ENCODE measurements at places on chromosomes 5 and 9.

GRCh38 chr9:114061830-114062474, 16.1 kb downstream of the AMBP start:
- DNase-seq, result no peak

DNA sequence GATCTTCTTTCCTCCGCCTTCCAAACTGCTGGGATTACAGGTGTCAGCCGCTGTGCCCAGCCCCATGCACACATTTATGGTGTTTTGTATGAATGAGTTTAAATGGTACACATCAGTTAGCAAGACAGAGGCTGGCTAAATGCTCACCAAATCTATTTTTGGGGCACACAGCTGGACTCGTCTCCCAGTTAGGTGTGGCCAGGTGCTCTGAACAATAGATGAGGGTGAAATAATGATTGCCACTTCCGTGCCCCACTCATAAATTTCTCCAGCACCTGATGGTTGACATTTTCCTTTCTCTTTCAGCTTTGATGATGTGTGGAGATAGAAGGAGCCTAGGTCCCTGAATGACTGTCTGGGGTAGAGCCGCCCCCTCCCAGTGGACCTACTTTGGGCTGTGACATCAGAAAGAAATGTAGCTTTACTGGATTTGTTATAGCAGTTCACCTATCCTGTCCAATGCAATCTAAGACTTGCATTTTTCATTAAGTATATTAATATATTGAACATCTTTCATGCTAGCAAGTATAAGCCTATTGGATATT, 8.6 kb upstream of the RAPGEF1 start:
- no peak for DNase-seq

DNA sequence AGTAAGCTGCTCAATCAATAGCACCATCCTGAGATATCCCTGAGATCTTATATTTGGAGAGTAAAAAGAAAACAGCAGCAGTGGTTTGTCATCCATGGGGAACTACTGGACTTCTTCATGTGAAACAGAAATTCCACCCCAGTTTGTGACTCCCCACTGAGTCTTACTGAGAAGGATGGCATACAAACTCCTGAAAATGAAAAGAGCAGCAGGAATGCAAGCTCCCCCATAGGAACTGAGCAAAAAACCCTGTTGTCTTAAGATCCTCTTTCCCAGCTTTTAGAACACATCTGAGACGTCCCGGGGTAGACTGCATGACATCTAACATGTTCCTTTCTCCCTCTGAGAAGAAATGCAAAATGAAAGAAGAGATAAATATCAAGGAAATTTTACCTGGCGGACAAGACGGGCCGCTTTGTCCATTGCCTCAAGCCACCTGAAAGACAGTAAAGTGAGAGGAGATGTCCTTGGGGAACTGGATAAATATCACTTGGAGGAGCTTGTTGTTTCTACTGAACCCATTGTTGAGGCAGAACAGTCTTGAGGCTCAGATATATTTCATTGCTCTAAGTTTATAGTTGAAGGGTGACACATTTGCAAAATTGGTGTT, 117.1 kb downstream of the NUDT12 start:
- no peak for DNase-seq

- DNase-seq, result no peak
These were observed 74.2 kb downstream of the WWC1 start for GRCh38 chr5:168365581-168366081.

DNA sequence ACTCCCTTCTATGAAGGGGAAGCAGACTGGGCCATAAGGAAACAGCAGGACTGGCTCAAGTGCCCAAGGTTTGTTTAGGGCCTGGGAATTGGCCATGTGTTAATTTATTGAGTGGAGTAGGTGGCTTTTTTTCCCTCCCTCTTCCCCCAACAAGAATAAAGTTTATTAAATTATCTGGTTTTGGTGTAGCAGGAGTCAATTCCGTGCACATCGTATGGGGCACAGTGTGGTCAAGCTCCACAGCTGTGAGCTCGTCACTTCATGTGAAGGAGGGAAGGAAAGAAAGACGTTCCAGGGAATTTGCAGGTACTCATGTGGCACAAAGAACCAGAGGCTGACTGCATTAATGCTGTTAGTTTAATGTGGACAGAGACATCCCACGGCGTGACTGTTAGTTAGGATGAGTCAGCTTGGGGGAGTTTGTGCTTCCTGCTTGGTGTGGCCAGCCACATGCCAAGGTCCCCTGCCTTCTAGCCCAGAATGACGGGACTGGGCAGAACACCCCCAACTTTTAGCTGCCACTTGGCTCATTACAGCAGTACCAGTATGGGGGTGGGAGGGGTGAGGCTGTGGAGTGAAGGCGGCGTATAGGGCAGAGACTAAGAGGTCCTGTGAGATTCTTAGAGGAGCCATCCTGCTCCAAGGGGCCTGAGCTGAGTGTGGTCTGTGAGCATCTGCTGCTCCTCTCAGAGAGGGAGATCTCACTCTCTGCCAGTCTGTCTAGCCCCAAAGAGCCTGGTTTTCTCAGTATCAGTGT, 33.2 kb downstream of the CSF1R start:
- no peak for DNase-seq

GRCh38 chr5:44536650-44537260, 147.5 kb upstream of the FGF10 start:
- DNase-seq, result no peak

- no peak for DNase-seq
These were observed 1.3 kb downstream of the GNG10 start for GRCh38 chr9:111662576-111663300.

DNA sequence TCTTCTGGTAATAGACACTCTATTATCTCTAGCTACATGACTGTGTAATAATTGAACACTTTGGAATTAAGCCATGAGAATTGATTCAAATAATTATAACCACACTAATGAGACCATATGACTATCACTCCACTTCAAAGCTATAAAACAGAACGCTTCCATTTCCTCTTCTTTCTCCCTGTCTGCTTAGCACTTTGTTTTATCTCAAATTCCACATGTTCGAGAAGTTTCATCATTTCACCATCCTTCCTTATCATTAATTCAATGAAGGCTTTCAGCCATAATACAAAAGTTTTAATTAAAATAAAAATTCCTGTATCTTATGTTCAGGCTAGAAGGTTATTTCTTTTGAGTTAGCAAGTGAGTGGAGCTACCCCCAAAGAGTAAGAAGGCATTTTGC, 7.4 kb upstream of the DCTN4 start:
- no peak for DNase-seq

DNA sequence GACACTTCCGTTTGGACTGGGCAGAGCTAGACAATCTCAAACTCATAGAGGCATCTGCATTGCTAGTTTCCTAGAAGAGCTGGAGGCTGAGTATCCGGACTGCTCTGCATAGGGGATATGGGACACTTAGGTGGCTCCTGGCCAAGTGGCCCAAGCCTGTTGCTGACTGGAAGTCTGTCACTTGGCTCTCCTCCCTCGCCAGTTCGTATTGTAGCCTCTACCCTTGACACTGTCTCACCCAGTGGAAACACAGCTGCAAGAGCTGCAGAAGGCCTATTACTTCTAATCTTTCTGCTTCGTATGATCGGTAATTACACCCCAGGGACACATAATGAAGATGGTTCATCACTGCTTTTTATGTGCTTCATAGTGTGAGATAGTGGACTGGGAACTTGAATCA, 34.7 kb downstream of the ITGA1 start:
- no peak for DNase-seq

GRCh38 chr9:111833941-111834340, 39.2 kb upstream of the SHOC1 start:
- DNase-seq, result no peak

DNA sequence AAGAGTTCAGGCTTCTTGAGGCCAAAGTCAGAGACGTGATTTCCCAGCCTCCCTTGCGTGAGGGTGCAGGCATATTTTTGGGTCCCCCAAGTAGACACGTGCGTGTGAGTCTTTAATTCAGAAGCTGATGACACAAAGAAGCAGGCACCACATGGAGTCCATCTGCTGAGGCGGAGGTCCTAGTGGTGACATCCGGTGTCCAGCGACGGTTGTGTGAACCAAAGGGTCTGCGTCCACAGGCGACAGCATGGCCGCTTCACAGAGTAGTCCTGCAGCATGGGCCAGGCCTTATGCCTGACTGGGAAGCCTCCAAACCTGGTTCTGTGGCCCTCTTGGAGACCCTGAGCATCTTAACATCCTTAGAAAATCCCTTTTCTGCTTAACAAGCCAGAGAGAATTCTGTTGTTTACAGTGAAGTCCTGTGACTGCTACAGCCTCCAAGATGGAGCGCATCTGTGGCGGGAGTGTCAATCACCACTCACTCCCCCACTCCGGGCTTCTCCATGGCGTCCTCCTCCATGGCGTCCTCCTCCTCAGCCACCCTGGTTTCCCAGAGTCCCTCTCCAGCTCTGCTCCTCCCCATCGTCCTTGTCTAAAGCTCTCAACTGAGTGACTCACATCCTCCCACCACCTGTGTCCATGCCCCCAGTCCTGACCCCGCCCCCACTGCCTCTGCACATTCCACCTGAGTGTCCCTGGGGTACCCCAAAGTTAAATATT, 133.8 kb downstream of the PAX5 start:
- DNase-seq, result no peak

DNA sequence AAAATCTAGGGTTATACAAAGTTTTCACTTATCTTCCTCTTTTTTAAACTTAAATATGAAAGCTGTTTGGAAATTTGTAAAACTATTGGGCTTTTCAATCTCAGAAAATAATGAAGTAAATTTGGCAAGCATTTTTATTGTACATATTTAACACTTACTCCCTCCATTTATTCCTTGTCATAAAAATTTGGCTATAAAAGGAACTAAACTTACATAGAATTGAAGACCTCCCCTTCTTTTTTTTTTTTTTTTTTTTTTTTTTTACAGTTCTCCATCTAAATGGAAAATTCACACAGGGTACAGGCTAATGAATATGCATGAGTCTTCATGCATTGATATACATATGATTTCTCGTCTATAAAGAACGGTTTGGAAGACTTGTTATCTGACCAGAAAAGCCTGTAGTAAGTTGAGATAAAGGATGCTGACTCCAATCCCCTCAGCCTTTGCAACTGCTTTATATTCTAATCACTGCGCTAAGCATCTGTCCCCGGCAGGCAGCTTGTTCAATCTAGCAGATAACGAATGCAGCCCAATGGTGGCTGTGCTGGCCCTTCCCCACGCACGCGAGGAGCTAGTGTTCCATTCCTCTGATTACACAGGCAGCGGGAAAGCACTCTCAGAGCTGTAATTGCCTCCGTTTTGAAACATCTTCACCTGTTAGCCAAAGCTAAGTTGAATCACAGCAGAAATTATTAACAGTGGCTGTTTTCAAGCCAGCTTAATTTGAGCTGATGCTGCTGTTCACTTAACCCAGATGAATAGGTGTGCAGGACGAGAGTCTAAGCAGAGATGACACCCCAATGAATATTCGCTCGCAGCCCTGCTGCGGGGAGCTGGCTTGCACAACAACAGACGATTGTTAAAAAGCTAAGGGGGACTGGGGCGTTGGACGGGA, 453.8 kb upstream of the ZNF608 start:
- no peak for DNase-seq

DNA sequence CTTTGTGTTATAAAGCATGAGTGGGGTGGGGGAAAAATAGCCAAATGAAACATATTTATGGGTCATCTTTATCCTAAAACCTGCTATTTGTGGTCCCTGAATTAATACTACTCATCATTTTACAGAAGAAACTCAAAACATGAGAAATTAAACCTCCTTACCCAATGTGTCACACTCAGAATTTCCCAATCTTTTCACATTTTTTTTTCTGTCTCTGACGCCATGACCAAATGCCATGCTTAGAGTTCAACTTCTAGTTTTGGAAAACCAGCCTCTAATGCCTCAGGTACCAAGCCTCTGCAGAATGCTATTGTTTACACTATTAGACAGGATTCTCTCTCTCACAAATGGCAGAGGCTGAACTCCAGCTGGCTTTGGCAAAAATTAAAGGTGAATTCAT, 505.5 kb upstream of the WWC1 start:
- DNase-seq, result no peak

DNA sequence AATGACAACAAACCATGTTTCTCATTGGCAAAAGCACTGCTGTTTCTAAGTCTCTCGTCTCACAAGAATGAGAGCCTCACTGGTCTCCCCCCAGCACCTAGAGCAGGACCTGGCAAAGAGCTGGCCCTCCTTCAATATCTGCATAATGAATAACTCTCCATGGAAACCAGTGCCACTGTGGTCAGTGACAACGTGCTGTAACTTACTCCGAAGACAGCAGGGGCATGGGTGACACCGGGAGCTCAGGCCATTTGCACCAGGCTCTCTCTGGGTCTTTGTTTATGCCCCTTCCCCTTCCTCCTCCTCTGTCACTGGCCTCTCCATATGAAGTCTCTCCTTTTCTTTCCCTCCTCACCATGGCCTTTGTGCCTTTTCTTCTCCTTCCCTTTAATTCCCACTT, 33.3 kb downstream of the TAS2R1 start:
- no peak for DNase-seq

DNA sequence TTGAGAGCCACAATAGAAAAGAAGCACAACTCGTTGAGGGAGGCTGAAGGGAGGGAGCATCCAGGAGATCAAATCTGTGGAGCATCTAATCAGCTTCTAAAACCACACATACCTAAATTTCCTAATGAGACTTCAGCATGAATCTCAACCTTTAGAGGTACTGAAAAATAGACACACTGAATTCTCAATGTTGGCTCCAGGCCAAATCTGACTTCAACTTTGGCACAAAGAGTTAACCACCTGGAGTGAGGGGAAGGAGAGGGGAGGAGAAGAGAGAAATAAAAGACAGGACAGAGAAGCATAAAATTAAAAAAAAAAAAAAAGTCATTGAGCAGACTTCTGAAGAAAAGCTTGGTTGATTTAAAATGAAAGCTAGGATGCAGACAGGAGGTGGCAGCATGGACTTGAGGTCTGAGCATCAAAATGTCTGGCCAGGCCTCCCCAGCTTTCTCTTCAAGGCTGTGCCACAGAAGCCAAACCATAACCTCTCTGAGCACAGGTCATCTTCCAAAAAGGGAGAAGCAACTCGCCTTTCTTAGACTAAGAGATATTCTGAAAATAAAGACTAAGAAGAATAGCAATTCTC, 205.6 kb downstream of the DENND1A start:
- DNase-seq, result no peak

DNA sequence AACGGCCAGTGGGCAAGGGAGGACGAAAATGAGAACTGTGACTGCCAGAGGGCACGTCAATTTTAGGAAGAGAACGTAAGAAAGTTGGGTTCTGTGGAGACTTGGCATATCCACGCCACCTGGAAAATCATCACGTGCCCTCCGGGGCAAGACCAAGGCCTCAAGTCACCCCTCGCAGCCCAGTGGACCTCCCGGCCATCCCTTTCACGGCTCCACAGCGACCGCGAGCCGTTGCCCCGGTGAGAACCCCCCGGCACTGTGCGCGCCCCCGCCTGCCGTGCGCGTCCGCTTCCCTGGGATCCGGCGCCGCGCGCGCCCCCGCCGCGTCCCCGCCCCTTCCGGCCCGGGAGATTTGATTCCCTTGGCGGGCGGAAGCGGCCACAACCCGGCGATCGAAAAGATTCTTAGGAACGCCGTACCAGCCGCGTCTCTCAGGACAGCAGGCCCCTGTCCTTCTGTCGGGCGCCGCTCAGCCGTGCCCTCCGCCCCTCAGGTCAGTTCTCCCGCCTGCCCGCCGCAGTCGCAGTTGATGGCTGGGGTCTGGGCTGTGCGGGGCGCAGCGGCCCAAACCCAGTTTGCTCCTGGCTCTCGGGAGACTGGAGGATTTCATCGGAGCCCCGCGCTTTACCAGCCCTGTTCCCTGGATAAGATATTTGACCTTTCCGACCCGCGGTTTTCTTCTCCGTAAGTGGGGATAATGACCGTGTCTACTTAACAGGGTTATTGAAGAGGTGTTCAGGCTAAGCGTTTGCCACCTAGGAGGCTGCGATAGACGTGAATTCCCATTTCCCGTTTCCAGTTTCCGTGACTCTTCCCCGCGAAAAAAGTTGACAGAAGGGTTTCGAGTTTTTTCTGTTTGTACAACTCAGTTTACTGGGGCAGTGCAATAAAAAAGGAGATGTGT, at the start of gene MELK:
TSS of gene MELK (plus strand) at position 381 of the 904 bp plus-strand sequence. CDS start 8,787 bp downstream, outside the sequence.
- DNase-seq, result peak; percentile 71

- DNase-seq, result no peak
These were observed 4.2 kb downstream of the DAB2 start for GRCh38 chr5:39420482-39421145.

Data from stimulated activated CD8-positive, alpha-beta memory T cell treated with anti-CD3 and anti-CD28 coated beads, Interleukin-15, amount 100 ng/mL, for 4 hours (primary cell).